GM13976 (cell line): ENCODE measurements at places on chromosomes 11 and 22.

- DNase-seq, result no peak
Observed at GRCh38 chr11:131136486-131136885, 220.2 kb upstream of the SNX19 start.

- no peak for DNase-seq
Observed at GRCh38 chr11:40877256-40877655, 582.2 kb downstream of the LRRC4C start.

DNA sequence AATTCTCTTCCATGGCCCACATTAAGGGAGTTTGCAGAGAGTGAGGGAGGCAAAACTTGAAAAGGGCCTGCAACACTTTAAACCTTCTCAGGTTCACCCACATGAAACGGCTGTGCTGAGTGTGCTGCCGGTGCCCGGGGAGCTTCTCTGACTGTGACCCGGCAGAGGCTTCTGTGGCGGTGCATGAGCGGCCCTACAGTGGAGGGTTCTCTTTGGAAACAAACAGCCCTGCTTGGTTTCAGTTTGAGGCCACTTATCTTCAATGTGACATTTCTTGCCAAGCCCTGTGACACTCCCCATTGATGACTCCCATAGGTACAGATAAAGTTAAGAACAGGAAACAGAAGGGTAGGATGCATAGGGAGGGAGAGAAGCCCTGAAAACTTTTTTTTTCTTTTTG is 31.8 kb downstream of the FAM118A start:
- no peak for DNase-seq

DNA sequence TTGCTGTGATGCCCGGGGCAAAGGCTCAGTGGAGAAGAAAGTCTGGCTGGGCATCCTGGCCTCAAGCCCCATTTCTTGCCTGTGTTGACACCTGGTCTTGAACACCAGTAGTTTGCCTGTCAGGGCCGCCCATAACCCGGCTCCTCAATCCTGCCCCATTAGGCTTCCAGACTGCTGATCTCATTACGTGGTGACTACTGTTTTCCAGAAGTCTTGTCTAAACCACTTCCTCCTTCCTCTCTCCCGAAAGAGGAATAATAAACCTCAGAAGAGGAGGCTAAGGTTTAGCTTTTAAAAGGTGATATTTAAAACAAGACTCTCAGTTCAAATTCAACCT is 97.7 kb downstream of the CD44 start:
- DNase-seq, result no peak

GRCh38 chr11:14454861-14455632 is 44.6 kb downstream of the COPB1 start:
- peak; percentile 42 for DNase-seq

DNA sequence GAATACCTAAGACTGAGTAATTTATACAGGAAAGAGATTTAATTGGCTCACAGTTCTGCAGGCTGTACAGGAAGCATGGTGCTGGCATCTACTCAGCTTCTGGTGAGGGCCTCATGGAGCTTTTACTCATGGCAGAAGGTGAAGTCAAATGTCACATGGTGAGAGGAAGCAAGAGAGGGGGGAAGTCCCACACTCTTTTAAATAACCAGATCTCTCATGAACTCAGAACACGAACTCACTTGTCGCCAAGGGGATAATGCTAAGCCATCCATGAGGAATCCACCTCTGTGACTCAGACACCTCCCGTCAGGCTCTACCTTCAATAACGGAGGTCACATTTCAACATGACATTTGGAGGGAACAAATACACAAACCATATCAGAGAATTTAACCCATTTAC is 42.2 kb downstream of the BIRC2 start:
- DNase-seq, result no peak

- no peak for DNase-seq
Observed at GRCh38 chr22:48276994-48277867, 1514.8 kb downstream of the TBC1D22A start.

DNA sequence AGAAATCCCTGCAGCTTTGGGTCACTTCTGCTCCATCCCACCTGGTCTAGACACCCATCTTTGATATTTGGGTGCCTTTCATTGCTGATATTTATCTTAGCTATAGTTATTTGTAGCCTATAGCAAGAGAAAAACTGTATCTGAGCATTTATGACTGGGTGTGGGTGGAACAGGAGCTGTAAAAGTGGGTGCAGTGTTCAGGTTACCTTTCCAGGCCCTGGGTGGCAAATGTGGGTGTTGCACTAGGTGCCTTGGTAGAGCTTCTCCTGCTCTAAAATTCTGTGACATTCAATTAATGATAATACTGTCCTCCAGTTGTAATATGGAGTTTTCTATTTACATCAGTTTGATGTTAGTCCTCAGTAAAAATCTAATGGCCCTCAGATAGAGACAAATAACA is 78.4 kb upstream of the OR4B1 start:
- no peak for DNase-seq

- DNase-seq, result no peak
Observed at GRCh38 chr11:12116425-12117032, 6.1 kb downstream of the MICAL2 start.

DNA sequence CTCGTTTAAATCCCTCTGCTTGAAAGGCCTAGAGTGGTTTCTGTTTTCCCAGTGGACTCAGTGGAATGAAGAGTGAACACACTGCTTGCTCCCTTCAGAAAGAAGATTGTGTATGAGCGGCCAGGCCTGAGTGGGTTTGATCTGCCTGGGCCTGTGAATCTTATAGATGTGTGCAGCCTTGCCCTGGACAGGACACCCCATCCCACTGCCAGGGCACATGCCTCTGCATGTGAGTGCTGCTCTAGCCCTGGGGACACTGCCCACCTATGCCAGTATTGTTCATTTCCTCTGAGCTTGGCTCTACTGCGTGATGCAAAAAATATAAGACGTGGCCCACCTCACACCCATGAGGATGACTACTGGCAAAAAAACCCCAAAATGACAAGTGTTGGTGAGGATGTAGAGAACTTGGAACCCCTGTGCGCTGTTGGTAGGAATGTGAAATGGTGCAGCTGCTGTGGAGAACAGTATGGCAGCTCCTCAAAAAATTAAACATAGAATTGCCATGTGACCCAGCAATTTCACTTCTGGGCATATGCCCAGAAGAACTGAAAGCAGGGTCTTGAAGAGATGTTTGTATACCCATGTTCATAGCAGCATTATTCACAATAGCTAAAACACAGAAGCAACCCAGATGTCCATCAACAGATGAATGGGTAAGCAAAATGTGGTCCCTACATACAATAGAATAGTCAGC is 27.3 kb upstream of the NECTIN1 start:
- DNase-seq, result no peak

DNA sequence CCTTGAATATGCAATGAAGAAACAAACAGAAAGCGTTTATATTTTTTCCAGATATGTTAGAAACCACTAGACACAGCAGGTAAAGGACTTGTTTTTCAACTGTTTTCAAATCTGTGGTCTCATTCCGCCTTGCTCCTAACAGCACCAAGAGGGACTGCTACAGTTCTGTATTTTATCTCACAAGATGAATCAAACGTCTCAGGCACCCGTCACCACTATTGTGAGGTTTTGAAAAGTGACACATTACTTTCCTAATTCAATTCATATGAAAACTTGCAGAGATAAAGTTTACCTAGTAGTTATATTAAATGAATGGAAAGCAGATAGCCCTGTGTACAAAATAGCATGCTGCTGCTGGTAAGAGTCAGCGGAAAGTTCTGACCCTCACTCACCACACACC is 386.3 kb downstream of the ETS1 start:
- DNase-seq, result no peak

- DNase-seq, result no peak
Observed at GRCh38 chr11:113023228-113023627, 62.0 kb downstream of the NCAM1 start.

GRCh38 chr11:8368194-8368593 is 104.5 kb upstream of the LMO1 start:
- no peak for DNase-seq

GRCh38 chr22:50074551-50075530 is 10.4 kb downstream of the MLC1 start:
- no peak for DNase-seq

GRCh38 chr11:121570453-121570852 is 117.7 kb upstream of the SORL1-AS1 start:
- no peak for DNase-seq

DNA sequence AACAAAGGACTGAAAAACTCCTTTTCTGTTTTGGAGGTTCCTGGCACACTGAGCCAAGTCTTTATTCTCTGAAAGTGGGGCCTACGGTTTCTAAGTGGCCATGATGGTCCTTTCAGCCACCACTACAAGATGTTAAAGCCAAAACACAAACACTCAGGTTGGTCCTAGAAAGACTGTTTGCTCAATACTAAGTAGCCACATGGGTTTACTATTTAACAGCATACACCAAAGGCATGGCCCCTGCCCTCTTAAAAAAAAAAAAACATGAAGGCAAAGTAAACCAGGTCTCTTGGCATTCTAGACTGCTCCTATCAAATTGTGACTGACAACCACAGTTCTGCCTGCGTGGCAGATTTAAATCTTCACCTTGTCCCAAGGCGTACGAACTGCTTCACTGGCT is 123.6 kb upstream of the BID start:
- no peak for DNase-seq

GRCh38 chr11:64500176-64501013 is 90.6 kb upstream of the SLC22A12 start:
- no peak for DNase-seq

GRCh38 chr11:5369789-5370188 is 13.8 kb upstream of the OR51M1 start:
- DNase-seq, result peak; percentile 25

- DNase-seq, result no peak
Observed at GRCh38 chr11:71244116-71244810, 8.1 kb downstream of the SHANK2 start.

GRCh38 chr11:31814176-31814868 is 3.2 kb upstream of the PAX6 start:
- DNase-seq, result peak; percentile 37

DNA sequence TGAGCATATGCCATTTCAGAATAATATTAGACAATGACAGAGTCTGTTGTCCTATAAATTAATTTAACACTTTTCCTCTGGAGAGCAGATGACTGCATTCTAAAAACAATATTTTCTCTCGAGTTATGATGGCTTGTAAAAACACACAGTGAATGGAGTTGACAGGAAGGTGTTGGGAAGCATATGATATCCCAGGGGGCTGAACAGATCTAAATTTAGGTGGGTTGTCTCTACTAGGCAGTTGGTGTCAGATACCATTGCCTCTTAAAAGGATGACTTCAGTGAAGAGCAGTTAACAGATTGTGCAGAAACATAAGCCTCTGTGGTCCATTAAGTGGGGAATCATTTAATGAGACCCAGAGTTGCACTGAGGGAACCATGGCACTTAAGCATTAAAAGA is 30.7 kb downstream of the SVIP start:
- no peak for DNase-seq

DNA sequence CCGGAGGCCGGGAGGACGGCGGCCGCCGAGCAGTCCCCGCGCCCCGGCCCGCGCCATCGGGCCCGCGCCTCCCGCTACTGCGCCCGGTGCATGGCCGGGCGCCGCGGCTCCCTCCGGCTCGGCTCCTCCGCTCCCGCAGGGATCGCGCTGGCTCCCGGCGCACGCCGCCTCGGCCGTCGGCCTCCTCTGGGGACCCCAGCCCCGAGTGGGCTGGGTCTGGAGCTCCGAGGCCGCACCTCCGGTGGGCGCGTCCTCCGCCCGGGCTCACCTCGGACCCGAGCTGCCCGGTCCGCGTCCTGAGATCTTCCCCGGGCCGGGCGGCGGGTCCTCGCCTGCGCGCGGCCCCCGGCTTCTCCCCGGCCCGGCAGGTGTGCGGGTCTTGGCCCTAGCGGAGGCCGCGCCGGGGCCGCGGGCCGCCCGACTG is 251 bp downstream of the SHISA8 start:
- DNase-seq, result no peak

GRCh38 chr11:62439785-62440602 is 21.2 kb downstream of the SCGB1A1 start:
- no peak for DNase-seq

DNA sequence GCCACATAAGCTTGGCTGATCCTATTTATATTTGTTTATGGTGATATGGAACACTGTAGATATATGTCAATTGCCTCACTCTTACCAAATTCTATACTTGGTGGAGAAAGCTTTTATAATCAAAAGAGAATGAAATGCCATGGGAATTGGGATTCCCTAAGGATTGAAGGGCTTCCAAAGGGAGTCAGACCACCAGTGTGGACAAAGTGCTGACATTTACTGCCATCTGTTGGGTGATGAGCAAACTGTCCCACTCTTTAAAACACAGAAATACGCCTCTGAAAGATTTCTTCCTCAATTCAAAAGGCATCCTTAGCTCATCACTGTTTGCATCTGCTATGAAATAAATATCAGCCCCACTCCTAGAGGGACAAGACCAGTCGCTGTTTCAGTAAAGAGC is 7.1 kb downstream of the SLC1A2 start:
- DNase-seq, result no peak

DNA sequence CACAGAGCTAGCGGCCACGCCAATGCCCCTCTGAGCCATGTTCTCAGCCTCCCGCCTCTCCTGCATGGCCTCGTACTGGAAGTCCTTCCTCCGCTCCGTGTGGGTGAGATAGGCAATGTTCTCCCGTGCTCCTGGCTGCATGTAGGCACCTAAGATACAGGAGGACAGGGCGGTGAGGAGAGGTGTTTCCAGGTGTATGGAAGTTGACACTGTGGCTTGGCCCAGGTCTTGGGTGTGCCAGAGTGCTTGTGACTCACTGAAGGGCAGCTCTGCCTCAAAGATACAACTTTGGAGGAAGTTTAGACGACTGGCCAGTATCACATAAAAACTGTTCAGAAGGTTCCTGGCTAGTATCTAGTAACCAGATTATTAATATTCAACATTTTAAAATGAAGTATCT is 8.5 kb downstream of the SRRD start:
- no peak for DNase-seq

- DNase-seq, result no peak
Observed at GRCh38 chr11:90246468-90246867, 23.6 kb upstream of the CHORDC1 start.

- DNase-seq, result peak; percentile 36
Observed at GRCh38 chr11:2911088-2911784, 18.0 kb downstream of the PHLDA2 start.

- DNase-seq, result no peak
Observed at GRCh38 chr22:29720811-29721323, 1.1 kb downstream of the CABP7 start.

DNA sequence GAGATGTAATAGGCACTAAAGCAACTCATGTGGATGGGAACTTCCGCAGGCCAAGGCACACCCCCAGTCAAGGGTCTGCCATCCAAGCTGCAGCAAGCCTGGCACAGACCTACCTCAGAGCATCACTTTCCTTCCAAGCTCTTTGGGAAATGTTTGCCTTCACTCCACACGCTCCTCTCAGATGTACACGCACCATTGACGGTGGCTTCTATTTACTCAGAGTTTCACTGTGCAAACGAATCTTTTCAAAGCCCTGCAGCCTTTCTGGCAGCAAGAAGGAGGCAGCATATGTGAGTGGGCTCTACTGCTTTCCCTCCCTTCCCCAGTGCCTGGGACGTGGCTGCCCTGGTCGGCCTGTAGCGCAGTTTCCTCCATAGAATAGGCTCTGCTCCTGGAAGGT is 60.9 kb upstream of the USP47 start:
- no peak for DNase-seq

- peak; percentile 39 for DNase-seq
Observed at GRCh38 chr11:9573775-9574621, 528 bp downstream of the WEE1 start.

GRCh38 chr22:48379371-48379770 is 1448.3 kb downstream of the BRD1 start:
- no peak for DNase-seq
